Prostate gland (tissue), 2 donors: ENCODE measurements at places on chromosomes 1 and 21.

DNA sequence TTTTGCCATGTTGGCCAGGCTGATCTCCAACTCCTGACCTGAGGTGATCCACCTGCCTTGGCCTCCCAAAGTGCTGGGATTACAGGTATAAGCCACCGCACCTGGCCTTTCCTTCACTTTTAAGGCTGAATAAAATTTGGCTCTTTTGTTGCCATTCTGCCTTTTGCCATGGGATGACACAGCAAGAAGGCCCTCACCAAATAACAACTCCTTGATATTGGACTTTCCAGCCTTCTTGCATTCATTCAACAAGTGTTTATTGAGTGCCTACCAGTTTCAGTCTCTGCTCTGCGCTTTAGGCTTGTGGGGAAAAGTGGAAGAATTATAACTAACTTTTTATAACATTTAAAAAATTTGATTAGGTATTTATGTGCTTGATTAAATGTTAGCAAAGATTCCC, 1.9 kb upstream of the NVL start:
- no peaks in the 10 kb centered on the region for H3K27me3 ChIP-seq
- H3K27ac ChIP-seq, result no peak overlapping the region
- H3K4me3 ChIP-seq, result no peak overlapping the region
- no peak for DNase-seq
- no peaks in the 10 kb centered on the region for H3K36me3 ChIP-seq

DNA sequence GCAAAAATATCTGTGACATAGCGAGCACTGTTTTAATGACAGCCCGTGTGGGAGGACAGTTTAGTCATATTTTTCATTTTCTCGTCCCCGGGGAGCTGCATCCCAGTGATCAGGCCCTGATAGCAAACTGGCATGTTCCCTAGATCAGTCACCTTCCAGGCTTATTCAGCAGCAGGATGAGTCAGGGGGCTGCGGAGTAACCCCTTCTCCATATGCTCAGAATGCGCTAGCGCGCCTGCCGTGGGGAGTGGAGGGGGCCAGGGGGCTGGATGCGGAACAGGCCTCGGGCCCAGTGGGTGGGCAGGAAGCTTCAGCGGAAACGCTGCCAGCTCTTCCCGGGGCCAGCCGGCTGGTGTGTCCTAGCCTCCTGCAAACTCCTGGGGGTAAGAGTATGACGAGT, 94.0 kb downstream of the KCND3 start:
- no peak overlapping the region for H3K4me3 ChIP-seq
- H3K27ac ChIP-seq, result no peak overlapping the region
- no peaks in the 10 kb centered on the region for H3K4me1 ChIP-seq
- no peaks in the 10 kb centered on the region for H3K27me3 ChIP-seq

- no peaks in the 10 kb centered on the region for H3K27me3 ChIP-seq
- no peaks in the 10 kb centered on the region for H3K4me1 ChIP-seq
- no peak overlapping the region for H3K27ac ChIP-seq
Observed at GRCh38 chr1:30603081-30603858, 120.1 kb downstream of the MATN1 start.

- H3K27me3 ChIP-seq, result no peaks in the 10 kb centered on the region
- H3K27ac ChIP-seq, result peak overlapping the region; percentile 95
- peaks cover 6% of the 10 kb centered on the region for H3K4me1 ChIP-seq
- no peaks in the 10 kb centered on the region for H3K36me3 ChIP-seq
- peak overlapping the region; percentile 100 for H3K4me3 ChIP-seq
Observed at GRCh38 chr1:38991638-38992411, 749 bp downstream of the AKIRIN1 start.

DNA sequence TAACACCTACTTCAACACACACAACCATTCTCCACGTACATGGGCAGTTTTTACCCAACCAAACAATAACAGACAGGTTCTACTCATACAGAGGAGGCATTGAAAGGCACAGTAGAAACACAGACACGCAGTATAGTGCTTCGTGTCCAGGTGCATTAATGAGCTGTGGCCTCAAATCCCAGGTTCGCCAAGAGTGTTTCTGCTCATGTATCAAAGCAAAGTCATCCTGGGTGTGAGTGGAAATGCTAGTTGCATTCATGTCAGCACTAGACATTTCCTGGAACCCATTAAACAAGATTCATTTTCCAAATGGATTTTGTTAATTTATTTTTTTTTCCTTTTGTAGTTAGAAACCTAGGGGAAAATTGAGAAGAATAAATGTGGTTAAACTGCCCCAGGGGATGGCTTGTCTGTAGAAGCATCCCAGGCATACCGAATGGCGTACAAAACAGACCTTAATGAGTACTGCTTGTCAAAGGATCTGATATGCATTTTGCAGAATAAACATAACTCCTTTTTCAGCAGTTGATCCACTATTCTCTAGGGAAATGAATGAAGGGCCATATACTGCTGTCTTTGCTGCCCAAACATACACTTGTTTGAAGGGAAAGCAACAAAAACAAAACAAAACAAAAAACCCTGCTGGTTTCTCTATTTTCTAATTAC, 298.6 kb upstream of the ST6GALNAC5 start:
- H3K36me3 ChIP-seq, result no peaks in the 10 kb centered on the region
- H3K4me1 ChIP-seq, result no peaks in the 10 kb centered on the region
- DNase-seq, result no peak
- no peak overlapping the region for H3K4me3 ChIP-seq

GRCh38 chr1:203410182-203410900, 59.4 kb upstream of the FMOD start:
- H3K4me1 ChIP-seq, result no peaks in the 10 kb centered on the region
- no peaks in the 10 kb centered on the region for H3K36me3 ChIP-seq
- H3K27ac ChIP-seq, result peak overlapping the region; percentile 26
- H3K4me3 ChIP-seq, result no peak overlapping the region

- H3K27me3 ChIP-seq, result no peaks in the 10 kb centered on the region
- no peak for DNase-seq
- no peak overlapping the region for H3K27ac ChIP-seq
Observed at GRCh38 chr1:212930986-212931678, 19.2 kb upstream of the VASH2 start.

- no peak for DNase-seq
- H3K4me3 ChIP-seq, result no peak overlapping the region
- no peak overlapping the region for H3K27ac ChIP-seq
- H3K36me3 ChIP-seq, result no peaks in the 10 kb centered on the region
- no peaks in the 10 kb centered on the region for H3K4me1 ChIP-seq
Observed at GRCh38 chr1:197965132-197965840, 48.1 kb downstream of the LHX9 start.

DNA sequence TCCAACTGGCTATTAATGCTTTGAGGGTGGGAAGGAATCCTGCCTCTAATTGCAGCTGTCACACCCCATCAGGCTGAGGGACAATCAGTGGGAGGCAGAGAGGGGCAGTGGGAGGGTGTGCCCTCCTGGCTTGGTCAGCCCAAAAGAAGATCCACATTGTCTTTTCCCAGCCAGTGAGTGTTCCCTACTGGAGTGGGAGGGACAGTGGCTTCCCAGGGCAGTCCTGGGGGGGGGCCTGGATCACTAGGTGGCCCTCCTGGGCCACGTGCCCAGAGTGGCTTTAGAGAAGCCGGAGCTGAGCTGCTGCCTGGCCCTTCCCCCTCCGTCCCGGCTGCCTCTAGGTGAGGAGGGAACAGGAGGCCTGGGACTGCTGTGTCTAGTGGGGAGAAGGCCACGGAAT, 14.0 kb downstream of the INKA2 start:
- H3K4me3 ChIP-seq, result no peak overlapping the region
- H3K36me3 ChIP-seq, result no peaks in the 10 kb centered on the region
- no peak for DNase-seq
- no peaks in the 10 kb centered on the region for H3K27me3 ChIP-seq

- H3K4me3 ChIP-seq, result no peak overlapping the region
- DNase-seq, result no peak
- no peak overlapping the region for H3K27ac ChIP-seq
- no peaks in the 10 kb centered on the region for H3K4me1 ChIP-seq
- no peaks in the 10 kb centered on the region for H3K36me3 ChIP-seq
- no peaks in the 10 kb centered on the region for H3K27me3 ChIP-seq
Observed at GRCh38 chr1:23524716-23525401, 6.2 kb downstream of the E2F2 start.

- H3K4me3 ChIP-seq, result no peak overlapping the region
- no peaks in the 10 kb centered on the region for H3K36me3 ChIP-seq
- no peaks in the 10 kb centered on the region for H3K27me3 ChIP-seq
Observed at GRCh38 chr1:89167590-89168230, 8.1 kb downstream of the GBP7 start.

GRCh38 chr1:8945568-8945967, at the start of gene CA6:
CA6 (plus strand) TSS chr1:8945868; CDS start chr1:8945887, 19 bp downstream.
- no peaks in the 10 kb centered on the region for H3K4me1 ChIP-seq
- no peak for DNase-seq
- H3K36me3 ChIP-seq, result no peaks in the 10 kb centered on the region
- no peak within 1 kb of the TSS for H3K4me3 ChIP-seq

DNA sequence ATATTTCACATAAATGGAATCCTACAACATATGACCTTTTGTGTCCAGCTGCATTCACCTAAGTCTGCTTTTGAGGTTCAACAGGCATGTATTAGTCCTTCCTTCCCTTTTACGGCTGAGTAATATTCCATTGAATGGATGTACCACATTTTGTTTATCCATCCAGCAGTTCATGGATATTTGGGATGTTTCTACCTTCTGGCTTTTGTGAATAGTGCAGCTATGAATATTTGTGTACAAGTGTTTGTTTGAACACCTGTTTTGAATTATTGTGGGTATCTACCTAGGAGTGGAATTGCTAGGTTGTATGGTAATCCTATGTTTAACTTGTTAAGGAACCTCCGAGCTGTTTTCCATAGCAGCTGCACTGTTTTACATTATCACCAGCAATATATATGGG, 62.3 kb upstream of the DESI2 start:
- no peaks in the 10 kb centered on the region for H3K36me3 ChIP-seq
- H3K4me1 ChIP-seq, result no peaks in the 10 kb centered on the region
- no peaks in the 10 kb centered on the region for H3K27me3 ChIP-seq
- H3K4me3 ChIP-seq, result no peak overlapping the region

DNA sequence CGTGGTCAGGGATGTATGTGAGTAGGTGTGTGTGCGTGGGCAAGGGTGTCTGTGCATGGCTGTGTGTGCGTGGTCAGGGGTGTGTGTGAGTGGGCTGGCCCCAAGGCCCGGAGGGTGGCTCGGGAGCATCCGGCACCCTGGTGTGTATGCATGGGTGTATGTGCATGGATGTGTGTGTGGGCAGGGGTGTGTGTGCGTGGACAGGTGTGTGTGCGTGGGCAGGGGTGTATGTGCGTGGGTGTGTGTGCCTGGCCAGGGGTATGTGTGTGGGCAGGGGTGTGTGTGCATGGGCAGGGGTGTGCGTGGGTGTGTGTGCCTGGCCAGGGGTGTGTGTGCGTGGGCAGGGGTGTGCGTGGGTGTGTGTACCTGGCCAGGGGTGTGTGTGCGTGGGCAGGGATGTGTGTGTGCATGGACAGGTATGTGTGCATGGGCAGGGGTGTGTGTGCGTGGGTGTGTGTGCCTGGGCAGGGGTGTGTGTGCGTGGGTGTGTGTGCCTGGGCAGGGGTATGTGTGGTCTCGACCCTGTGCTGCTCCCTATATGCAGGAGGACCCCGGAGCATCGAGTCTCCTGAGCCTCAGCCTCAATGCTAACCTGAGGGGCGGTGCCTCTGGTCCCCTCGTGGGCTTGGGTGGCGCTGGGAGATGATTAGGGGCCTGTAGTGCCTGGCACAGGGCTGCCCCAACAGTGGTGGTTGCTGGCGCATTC, 16.3 kb downstream of the ARHGEF16 start:
- H3K36me3 ChIP-seq, result no peaks in the 10 kb centered on the region
- H3K27ac ChIP-seq, result no peak overlapping the region
- H3K27me3 ChIP-seq, result no peaks in the 10 kb centered on the region
- no peak overlapping the region for H3K4me3 ChIP-seq
- no peaks in the 10 kb centered on the region for H3K4me1 ChIP-seq

- no peak overlapping the region for H3K4me3 ChIP-seq
- H3K27me3 ChIP-seq, result no peaks in the 10 kb centered on the region
- no peak overlapping the region for H3K27ac ChIP-seq
- no peaks in the 10 kb centered on the region for H3K36me3 ChIP-seq
- no peak for DNase-seq
- peaks cover 9% of the 10 kb centered on the region for H3K4me1 ChIP-seq
Observed at GRCh38 chr1:234731569-234732085, 121.6 kb upstream of the IRF2BP2 start.

GRCh38 chr21:39612233-39613040, at the start of gene B3GALT5:
B3GALT5 (plus strand) TSS chr21:39612940; CDS start chr21:39660560, 47,620 bp downstream.
- no peak for DNase-seq
- peaks cover 6% of the 10 kb centered on the region for H3K27me3 ChIP-seq
- no peak within 1 kb of the TSS for H3K27ac ChIP-seq
- no peaks in the 10 kb centered on the region for H3K4me1 ChIP-seq

- no peak overlapping the region for H3K27ac ChIP-seq
- H3K36me3 ChIP-seq, result no peaks in the 10 kb centered on the region
- DNase-seq, result no peak
- H3K4me1 ChIP-seq, result no peaks in the 10 kb centered on the region
Observed at GRCh38 chr1:220967911-220968310, 88.7 kb downstream of the HLX start.

- no peak overlapping the region for H3K4me3 ChIP-seq
- H3K27me3 ChIP-seq, result no peaks in the 10 kb centered on the region
- no peaks in the 10 kb centered on the region for H3K36me3 ChIP-seq
- no peak overlapping the region for H3K27ac ChIP-seq
- DNase-seq, result no peak
- no peaks in the 10 kb centered on the region for H3K4me1 ChIP-seq
Observed at GRCh38 chr1:3581296-3582036, 29.8 kb downstream of the MEGF6 start.

GRCh38 chr1:153519242-153519641, 16.5 kb downstream of the S100A6 start:
- H3K27me3 ChIP-seq, result no peaks in the 10 kb centered on the region
- H3K27ac ChIP-seq, result no peak overlapping the region
- no peaks in the 10 kb centered on the region for H3K36me3 ChIP-seq

- no peak for DNase-seq
- no peaks in the 10 kb centered on the region for H3K36me3 ChIP-seq
- no peaks in the 10 kb centered on the region for H3K4me1 ChIP-seq
- no peaks in the 10 kb centered on the region for H3K27me3 ChIP-seq
- no peak overlapping the region for H3K27ac ChIP-seq
- no peak overlapping the region for H3K4me3 ChIP-seq
Observed at GRCh38 chr1:84988588-84988987, 8.3 kb downstream of the MCOLN2 start.

DNA sequence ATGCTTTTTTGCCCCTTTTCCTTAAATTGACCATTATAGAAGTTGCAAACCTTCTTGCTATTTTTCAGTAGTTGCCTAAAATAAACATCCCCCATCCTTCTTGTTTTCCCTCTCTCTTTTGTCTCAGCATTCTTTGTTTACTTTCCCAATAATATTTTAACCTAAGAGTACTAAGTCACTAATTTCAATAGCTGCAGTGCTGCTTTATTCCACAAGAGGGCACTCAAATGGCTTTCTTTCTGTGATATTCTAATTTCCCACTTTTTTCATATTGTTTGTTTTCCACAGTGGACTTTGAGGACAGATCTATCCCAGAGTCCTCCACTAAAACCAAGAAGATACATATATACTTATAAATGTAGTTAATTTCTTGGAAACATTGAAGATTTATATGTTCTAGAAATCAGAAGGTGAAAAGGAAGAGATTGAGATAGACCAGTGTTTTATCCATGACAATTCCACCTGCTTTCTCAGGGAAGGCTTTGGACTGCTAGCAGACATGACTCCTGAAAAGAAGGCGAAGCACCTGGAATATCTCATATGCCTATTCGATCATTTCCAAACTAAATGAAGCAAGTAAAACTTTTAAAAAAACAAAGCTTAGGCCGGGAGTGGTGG, 104.8 kb upstream of the GRIK1 start:
- DNase-seq, result no peak
- no peaks in the 10 kb centered on the region for H3K27me3 ChIP-seq
- H3K4me3 ChIP-seq, result no peak overlapping the region
- no peaks in the 10 kb centered on the region for H3K4me1 ChIP-seq
